ENCODE measurements at places on chromosomes 12 and 14.

- no peak for DNase-seq
These were observed 36.6 kb downstream of the WDR89 start for GRCh38 chr14:63605041-63605532.

DNA sequence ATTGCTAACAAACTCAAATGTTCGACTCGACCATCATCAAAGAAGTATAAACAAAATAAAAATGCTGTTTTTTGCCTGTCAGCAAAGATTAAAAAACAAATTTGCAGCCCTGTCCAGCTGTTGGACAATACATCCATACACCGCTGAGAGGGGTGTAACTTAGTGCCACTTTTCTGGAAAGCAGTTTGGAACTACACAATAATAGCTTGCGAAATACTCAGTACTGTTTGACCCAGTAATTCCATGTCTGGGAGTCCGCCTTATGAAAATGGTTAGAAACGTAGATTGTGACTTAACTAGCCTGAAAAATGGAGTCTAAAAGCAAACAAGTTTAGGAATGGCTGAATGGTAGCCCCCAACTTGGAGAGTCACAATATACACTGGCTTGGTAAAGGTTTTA lies 6.4 kb downstream of the USP30 start:
- DNase-seq = no peak

GRCh38 chr14:69101331-69101826 lies 51.5 kb downstream of the DCAF5 start:
- DNase-seq = no peak

GRCh38 chr14:80477388-80478160 lies 266.3 kb upstream of the DIO2 start:
- DNase-seq = no peak

- DNase-seq = no peak
These were observed 60.4 kb upstream of the FAR2 start for GRCh38 chr12:29088611-29089219.

- DNase-seq = no peak
These were observed 353.0 kb downstream of the CCDC91 start for GRCh38 chr12:28543021-28543890.

- DNase-seq = no peak
These were observed 31.7 kb downstream of the WDR20 start for GRCh38 chr14:102171173-102172020.

DNA sequence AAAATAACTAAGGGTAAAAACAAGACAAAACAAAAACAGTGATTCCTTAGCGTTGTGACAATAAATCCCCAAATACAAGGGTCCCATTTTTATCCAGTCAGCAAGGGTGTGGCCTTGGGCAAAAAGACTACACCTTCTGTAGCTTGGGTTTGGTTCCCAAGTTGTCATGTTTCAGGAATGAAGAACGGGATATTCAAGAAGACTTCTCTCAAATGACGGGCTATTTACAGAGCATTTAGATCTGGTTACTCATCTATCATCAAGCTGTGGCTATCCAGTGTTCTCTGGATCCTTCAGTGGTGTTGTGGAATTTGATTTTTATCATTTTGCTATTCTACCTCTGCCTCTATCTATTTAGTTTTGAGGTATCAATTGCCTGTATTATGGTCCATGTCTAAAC lies 219.7 kb downstream of the SLC25A21 start:
- no peak for DNase-seq

- DNase-seq = no peak
These were observed 50.9 kb downstream of the CLIP1 start for GRCh38 chr12:122371475-122372045.

GRCh38 chr14:76931631-76932402 lies 96.7 kb downstream of the IRF2BPL start:
- DNase-seq = no peak

DNA sequence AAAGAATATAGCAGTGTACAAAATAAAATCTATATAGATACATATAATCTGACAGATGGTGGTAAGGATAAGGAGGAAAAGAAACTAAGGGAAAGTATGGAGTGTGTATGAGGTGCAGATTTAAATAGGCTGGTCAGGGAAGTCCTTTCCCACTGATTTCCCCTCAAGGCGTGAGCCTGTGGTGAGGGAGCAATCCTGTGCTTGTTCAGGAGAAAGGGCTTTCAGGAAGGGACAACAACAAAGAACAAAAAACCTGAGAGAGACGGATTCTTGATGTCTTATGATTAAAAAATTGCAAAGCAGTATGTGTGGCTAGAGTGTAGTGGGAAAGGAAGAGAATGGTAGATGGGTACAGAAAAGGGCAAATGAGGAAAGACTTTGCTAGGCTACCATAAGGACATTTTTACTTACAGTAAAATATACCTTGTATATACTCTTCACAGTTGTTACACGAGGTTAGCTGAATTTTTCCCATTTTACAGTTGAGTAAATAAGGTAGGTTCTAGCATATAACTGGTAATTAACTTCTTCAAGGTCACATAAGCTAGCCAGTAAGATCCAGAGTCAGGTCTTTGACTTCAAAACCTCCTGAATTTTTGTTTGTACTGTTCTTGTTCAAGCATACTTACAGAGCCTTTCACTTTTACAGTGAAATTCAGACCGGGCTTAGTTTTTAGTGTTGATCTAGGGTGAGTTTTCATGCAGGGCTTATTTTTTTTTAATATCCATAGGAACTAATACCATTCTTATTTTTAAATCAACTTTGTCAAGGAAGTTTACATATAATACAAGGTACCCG lies 15.6 kb downstream of the CNOT2 start:
- no peak for DNase-seq

DNA sequence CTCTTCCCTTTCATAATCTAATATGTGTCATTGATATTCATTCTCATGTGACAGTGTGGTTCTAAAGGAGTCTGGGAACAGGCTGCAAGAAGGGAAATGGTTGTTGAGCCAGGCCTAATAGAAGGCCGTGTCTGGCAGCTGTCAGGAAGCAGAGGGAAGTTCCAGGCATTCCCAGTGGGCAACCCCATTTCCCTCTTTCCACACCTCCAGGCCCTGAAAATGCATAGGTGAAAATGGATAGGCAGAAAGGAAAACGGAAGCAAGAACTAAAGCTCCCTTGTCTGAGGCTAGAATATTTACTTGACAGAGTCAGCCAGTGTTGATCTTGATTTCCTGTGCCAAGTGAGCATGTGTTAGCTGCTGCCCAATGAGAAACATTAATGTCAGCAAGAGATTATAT lies 97.7 kb downstream of the PPM1A start:
- DNase-seq = no peak

DNA sequence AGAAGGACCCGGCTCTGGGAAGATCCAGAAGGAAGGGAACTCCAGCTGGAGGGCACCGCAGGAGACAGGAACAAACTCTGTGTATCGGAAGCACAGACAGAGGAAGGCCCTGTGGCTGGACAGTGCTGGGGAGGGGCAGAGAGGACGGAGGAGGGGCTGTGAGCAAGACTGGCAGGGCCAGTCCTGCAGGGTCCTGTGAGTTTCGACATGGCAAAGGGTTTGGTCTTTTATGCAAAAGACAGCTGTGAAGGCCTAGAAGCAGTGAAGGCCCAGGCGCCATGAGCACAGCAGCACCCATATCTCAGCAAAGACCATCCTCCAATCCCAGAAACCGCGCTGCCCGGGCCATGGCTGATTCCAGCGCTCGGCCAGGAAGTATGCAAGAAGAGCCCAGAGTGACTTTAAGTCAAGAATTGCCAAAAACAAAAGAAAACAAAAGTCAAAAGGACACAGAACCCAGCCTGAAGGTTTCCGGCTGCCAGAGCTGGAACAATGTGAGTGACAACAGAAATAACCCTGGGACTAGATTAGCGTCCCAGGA lies 126.5 kb downstream of the NCOR2 start:
- no peak for DNase-seq

DNA sequence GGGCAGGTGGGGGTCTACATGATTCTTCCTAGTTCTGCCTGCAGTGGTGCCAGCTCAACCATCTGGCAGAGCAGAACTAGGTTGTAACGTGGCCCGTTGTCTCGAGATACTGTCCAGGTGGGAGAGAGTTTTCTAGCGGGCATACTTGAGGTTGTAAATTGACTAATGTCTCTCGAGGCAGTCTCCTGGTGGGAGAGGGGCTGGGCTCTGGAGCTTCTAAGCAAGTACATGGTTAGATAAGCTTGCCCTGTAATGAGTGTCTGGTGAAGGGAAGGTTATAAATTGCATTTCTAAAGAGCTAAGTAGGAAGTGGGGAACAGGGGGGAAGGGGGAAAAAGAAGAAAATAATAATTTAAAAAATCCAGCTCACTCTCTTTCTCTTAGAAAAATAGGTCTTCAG lies 18.1 kb downstream of the BDKRB1 start:
- no peak for DNase-seq

GRCh38 chr12:90211017-90211416 lies 502.4 kb upstream of the ATP2B1 start:
- DNase-seq = no peak

- peak; percentile 33 for DNase-seq
These were observed 7.5 kb downstream of the KLRG1 start for GRCh38 chr12:8996682-8997405.

- DNase-seq = peak; percentile 68
These were observed 108.5 kb downstream of the ARF6 start for GRCh38 chr14:50001151-50001998.

DNA sequence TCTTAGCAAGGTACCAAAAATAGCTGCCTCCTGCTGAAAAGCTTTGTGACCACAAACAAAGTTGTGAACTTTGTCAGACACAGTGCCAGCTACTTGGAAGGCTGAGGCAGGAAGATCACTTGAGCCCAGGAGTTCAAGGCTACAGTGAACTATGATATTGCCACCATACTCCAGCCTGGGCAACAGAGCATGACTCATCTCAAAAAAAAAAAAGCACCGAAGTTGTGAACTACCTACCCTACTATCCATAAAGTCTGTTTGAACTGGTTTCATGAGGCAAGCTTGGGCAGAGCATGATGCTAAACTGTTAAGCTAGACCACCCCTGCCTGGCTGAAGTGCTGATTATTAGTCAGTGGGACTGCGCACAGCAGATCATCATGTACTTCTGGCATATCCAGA lies 75.5 kb downstream of the RAD52 start:
- no peak for DNase-seq

DNA sequence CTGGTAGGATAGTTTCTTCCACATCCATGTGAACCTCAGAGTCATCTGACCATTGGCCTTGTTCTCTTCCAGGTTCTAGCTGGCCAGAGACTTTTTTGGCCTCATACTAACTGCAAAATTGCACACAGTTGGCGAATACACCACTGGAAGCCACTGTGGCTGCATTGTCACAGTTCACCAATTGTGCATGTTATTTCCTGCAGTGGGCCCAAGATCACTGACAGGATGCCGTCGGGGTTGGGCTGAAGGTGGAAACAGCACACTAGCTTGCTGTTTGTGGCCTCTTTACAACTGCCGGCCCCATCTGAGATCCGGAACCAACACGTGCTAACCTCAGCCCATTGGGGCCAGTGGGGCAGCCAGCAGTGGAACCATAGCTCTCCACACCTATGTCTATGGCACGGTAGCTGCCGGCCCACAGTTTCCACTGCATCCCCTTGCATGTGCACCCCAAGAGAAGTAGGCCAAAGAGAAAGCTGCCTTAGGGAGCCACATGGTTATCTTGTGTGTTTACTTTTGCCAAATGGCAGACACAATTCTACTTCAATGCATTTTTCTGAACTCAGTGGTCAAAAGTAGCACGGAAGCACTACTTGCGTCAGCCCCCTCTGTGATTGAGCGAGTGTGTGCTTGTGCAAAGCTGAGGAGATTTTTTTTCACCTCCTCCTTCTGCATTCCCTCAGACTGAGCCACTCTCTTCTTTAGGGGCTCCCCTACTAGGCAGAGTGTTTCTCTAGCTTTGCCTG lies 464.0 kb downstream of the RAD51B start:
- peak; percentile 37 for DNase-seq

GRCh38 chr12:793037-793436 lies 40.7 kb downstream of the WNK1 start:
- DNase-seq = no peak

DNA sequence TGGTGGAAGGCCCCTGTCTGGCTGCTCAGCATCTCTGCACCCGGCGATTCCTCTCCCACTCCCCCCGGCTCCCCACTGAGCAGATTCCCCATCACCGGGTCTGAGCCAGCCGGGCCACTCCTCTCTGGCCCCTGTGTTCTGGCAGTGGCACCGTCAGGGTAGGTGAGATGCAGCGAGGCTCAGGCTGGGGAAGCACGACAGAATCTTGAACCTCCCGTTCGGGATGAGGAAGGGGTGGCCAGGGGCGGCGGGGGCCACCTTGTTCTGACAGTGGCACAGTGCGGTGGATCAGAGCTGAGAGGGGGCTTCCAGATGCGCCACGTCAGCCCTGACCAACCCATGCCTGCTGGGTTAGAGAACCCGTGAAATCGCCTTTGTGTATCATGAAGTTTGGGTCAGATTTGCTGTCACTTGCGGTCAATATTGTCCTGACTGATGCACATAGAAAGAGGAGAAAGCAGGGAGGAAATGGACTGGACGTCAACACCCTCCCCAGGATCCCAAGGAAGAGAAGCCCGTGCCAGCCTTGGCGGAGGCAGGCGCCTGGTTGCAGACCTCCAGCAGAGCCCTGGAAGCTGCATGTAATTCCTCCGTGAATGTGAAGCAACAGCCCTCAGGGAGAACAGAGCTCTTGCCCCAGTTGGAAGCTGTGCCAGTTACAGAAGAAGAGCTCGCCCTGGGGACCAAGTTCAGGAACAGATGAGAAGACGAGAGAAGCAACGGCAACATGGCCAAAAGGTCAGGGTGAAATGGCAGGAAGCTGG lies 137.1 kb upstream of the SFSWAP start:
- no peak for DNase-seq

- DNase-seq = no peak
These were observed 739.2 kb downstream of the VRK1 start for GRCh38 chr14:97536421-97536820.

- peak; percentile 52 for DNase-seq
These were observed 1352.9 kb downstream of the TMEM121 start for GRCh38 chr14:106879241-106879640.

DNA sequence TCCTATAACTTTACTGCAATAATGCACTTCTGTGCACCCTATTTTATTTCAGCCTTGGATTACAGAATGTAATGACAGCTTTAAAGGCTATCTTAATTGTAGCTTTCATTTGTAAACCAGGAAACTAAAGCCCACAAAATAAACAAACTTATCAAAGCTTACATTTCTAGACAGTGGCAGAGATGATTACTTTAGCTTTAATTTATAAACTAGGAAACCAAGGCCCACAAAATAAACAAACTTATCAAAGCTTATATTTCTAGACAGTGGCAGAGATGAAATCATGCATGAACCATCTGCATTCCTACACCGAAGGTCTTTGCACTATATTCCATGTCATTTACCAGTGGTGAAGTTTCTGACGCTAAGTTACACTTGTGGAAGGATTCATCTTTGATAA lies 74.4 kb downstream of the PRKD1 start:
- no peak for DNase-seq

All from activated naive CD4-positive, alpha-beta T cell treated with anti-CD3 and anti-CD28 coated beads, Interleukin-2, amount 50 U/mL, for 16 hours (primary cell).